HEK293T (cell line): ENCODE measurements at places on chromosomes 3 and 15.

GRCh38 chr3:126961791-126962461 lies 21.0 kb upstream of the PLXNA1 start:
- DNase-seq = no peak

DNA sequence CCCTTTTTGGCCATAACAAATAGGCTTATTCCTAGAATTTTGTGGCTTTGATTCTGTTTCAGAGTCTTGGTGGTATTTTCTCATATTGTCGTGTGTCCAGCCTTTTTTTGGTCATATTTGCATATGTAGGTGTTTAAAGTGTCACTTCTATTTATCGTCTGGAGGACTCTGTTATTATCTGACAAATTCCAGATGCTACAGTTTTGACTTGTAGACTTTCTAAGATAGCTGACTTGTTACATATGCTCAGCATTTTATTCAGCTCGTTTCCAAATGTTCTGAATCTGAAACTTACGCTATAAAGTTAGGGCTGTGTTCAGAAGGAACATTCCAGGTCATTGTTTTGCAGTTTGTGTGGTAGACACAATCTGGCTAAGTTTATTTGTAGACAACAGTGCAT lies 1.9 kb downstream of the PPP4R2 start:
- no peak for DNase-seq

GRCh38 chr3:459311-459670 lies 262.7 kb downstream of the CHL1 start:
- no peak for DNase-seq

- DNase-seq = no peak
Measured at GRCh38 chr3:12154151-12154550, 4.6 kb downstream of the TIMP4 start.
